ENCODE measurements at places on chromosomes 11 and 22.

GRCh38 chr22:41469218-41469851 lies 418 bp downstream of the ACO2 start:
- peak; percentile 2 for ATAC-seq
- H3K4me1 ChIP-seq: peaks cover 65% of the 10 kb centered on the region
- H3K27me3 ChIP-seq: no peaks in the 10 kb centered on the region

DNA sequence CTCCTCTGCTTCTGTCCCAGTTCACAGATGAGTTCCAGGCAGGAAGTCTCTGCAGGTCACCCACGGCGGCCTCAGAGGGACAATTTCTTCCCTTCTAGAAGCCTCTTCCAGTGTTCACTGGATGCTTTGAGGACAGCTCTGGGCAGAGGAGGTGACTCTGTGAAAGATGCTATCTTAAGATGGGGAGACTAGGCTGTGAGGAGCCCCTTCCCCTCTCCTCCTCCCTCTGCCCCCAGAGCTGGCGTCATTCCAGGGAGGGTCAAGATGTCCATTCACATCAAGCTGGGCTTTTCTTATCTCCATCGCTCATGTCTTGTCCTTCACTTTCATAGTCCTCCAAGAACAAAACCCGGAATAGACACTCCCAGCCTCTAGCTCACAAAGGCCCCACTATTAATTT lies 3.3 kb downstream of the APLNR start:
- peaks cover 70% of the 10 kb centered on the region for H3K27me3 ChIP-seq
- no peak for ATAC-seq

GRCh38 chr22:30413001-30413400 lies 12.6 kb upstream of the MTFP1 start:
- H3K27me3 ChIP-seq: no peaks in the 10 kb centered on the region
- H3K4me3 ChIP-seq: no peak overlapping the region
- H3K36me3 ChIP-seq: peaks cover 24% of the 10 kb centered on the region
- ATAC-seq: no peak
- no peaks in the 10 kb centered on the region for H3K4me1 ChIP-seq

DNA sequence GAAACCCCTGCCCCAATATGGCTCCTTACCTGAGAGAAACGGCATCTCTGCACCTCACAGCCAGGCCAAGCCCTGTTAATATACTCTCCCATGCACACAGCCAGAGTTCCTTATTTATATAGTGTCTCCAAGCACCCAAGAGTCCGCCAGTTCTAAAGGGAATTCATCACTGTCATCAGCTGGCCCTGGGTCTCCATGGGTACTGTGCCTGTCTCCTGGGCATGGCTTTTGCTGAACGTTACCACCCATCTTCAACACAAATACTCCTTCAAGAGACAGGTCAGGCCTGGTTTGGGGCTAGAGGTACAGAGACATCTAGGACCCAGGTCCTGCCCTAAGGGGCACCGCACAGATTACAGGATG lies 1.6 kb upstream of the ATG16L2 start:
- peak overlapping the region; percentile 94 for H3K27ac ChIP-seq
- peak overlapping the region; percentile 99 for H3K4me3 ChIP-seq
- H3K36me3 ChIP-seq: peaks cover 17% of the 10 kb centered on the region
- no peak for ATAC-seq
- H3K27me3 ChIP-seq: no peaks in the 10 kb centered on the region

DNA sequence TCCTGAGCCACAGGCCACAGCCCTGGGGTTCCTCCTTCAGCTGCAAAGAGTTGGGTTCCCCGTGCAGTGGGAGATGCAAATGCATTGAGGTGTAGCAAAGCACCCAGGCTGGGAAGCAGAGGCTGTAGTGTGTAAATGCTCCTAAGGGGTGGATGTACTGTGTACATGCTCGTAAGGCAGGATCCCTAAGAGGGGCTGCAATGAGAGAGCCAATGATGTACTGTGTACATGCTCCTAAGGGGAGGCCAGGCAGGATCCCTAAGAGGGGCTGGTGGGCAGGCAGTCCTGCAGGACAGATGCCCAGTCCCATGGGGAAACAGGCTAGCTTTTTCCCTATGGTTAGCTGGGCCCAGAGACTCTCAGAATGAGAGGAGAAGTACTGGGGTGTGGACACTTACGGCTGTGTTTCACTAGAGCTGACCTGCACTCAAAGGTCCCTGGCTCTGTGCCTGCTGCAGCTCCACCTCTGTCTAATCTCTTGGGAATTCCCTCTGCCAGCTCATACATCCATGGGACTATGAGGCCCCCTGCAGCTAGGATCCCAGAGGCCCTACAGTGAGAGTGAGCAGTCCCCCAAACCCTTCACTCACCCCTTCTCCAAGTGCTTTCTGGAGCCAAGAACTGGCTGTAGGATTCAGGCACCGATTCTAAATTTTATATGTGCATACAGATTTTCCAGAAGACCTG lies 261.9 kb upstream of the LUZP2 start:
- no peaks in the 10 kb centered on the region for H3K27me3 ChIP-seq
- H3K4me3 ChIP-seq: no peak overlapping the region
- H3K27ac ChIP-seq: no peak overlapping the region
- H3K36me3 ChIP-seq: no peaks in the 10 kb centered on the region
- ATAC-seq: no peak
- no peaks in the 10 kb centered on the region for H3K4me1 ChIP-seq

- H3K4me3 ChIP-seq: no peak overlapping the region
- no peak for ATAC-seq
- H3K27me3 ChIP-seq: peaks cover 3% of the 10 kb centered on the region
- no peaks in the 10 kb centered on the region for H3K36me3 ChIP-seq
Observed at GRCh38 chr11:102513869-102514268, 16.7 kb downstream of the MMP7 start.

DNA sequence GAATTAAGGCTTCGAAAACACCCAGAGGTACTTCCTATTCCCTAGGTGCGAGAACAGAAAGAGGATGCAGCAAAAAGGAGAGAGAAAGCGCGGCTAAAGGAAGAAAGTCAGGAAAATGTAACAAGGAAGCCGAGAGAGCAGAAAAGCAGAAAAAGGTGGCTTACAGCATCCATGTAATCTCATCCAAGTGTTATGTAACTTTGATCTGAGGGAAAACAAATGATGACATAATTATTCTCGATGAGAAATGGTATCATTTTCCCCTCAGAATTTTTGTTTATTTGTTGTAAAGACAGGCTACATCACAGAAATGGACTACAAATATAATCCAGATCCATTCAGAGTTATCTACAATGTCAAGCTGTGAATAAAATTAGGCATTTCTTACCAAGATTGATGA lies 69.1 kb upstream of the APOA1 start:
- peak overlapping the region; percentile 52 for H3K27ac ChIP-seq
- peaks cover 45% of the 10 kb centered on the region for H3K4me1 ChIP-seq
- peaks cover 53% of the 10 kb centered on the region for H3K36me3 ChIP-seq
- no peak overlapping the region for H3K4me3 ChIP-seq

GRCh38 chr11:124376280-124376679 lies 8.0 kb downstream of the OR8B2 start:
- no peak for ATAC-seq
- no peaks in the 10 kb centered on the region for H3K36me3 ChIP-seq

GRCh38 chr11:90423378-90423777 lies 200.5 kb upstream of the CHORDC1 start:
- no peaks in the 10 kb centered on the region for H3K36me3 ChIP-seq
- ATAC-seq: no peak
- no peaks in the 10 kb centered on the region for H3K27me3 ChIP-seq
- peak overlapping the region; percentile 35 for H3K27ac ChIP-seq
- no peaks in the 10 kb centered on the region for H3K4me1 ChIP-seq

- no peak overlapping the region for H3K4me3 ChIP-seq
- ATAC-seq: no peak
- H3K27ac ChIP-seq: no peak overlapping the region
- no peaks in the 10 kb centered on the region for H3K27me3 ChIP-seq
Observed at GRCh38 chr22:26549902-26550497, 37.7 kb upstream of the TFIP11 start.

Measured in stimulated activated memory B cell treated with anti-CD40 and anti-IgM and Interleukin-4, amounts not matched to agents 10 μg/mL and 1 μg/mL and 100 μg/mL, for 72 hours (primary cell).